ENCODE measurements at places on chromosomes 6 and 20.
A peak's percentile ranks its signal among the peaks of the same experiment; 100 is the strongest.

GRCh38 chr20:46176739-46177378, 58.7 kb downstream of the CD40 start:
- DNase-seq, result no peak

DNA sequence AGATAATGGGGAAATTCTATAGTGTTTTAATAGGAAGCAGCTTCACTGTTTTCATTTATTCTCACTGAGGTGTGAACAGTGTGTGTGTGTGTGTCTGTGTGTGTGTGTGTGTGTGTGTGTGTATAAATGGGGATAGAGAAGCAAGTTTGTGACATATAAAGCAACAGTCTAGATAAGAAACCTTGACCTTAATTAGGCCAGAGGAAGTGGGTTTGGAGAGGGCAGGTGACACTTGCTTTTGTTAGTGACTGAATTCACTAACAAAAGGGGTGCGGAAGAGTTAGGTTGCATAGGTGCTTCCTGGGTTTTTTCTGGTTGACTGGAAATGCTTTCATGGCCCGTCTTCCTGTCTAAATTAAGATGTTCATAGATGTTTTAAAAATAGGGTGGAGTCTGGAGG, 515.7 kb upstream of the FLRT3 start:
- DNase-seq, result no peak

DNA sequence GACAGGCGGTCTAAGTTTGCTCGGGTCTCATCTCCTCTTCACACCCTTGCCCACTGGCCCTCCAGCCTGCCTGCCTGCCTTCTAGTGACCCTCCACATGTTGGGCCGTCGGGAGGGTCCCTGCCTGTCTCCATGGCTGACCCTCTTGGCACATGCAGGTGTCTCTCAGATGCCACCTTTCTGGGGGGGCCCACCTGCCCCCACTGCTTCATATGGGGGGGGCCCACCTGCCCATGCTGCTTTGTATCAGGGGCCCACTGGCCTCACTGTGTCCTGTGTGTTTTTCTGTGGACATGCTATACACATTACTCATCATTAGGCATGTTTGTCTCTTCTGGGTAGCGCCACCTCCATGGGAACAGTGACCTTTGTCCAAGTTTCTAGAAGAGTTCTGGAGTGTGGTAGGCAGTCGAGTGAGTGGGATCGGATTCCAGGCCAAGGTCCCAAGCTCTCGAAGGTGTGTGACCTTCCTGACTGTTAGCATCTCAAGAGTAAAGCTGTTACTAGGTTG, 40.4 kb upstream of the KIF25 start:
- DNase-seq, result no peak

- DNase-seq, result no peak
These were observed 90.7 kb downstream of the PLG start for GRCh38 chr6:160792708-160793107.

- no peak for DNase-seq
These were observed 196.5 kb downstream of the SLC35F1 start for GRCh38 chr6:118103381-118104146.

DNA sequence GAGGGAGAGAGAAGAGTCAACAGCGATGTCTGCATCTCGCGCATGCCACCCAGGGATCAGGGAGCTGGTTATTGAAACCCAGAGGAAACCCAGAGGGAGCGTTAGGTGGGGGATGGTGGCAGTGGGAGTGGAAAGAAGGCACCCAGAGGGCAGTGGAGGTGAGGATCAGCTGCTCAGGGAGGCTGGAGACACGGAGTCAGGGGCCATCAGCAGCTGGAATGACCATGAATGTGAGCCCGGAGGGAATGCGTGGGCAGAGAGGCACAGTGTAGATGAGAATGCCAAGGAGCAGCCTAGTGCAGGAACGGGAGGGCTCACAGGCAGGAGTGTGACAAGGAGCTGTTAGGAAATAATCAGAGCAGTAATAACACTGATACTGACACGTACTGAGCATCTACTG, 36.2 kb downstream of the RSPO4 start:
- no peak for DNase-seq

GRCh38 chr20:58677079-58677604, 15.5 kb upstream of the NPEPL1 start:
- no peak for DNase-seq

- DNase-seq, result no peak
These were observed 31.4 kb upstream of the FUCA2 start for GRCh38 chr6:143542888-143543287.

- DNase-seq, result no peak
These were observed 25.8 kb downstream of the BHLHE23 start for GRCh38 chr20:62980970-62981369.

- DNase-seq, result no peak
These were observed 99.9 kb upstream of the RIN2 start for GRCh38 chr20:19658137-19658536.

DNA sequence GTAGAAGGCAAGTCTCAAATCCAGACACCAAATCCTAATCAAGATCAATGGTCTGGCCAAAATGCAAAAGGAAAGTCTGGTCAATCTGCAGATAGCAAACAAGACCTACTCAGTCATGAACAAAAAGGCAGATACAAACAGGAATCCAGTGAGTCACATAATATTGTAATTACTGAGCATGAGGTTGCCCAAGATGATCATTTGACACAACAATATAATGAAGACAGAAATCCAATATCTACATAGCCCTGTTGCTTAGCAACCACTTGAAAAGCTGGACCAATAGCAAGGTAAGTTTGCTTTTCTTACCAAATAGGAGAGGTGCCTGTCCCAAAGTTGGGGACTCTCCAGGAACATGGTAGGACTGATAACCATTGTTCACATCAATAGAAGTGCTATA, 2.0 kb downstream of the SEMG2 start:
- DNase-seq, result no peak

- no peak for DNase-seq
These were observed 25.3 kb downstream of the MDN1 start for GRCh38 chr6:89794324-89794723.

DNA sequence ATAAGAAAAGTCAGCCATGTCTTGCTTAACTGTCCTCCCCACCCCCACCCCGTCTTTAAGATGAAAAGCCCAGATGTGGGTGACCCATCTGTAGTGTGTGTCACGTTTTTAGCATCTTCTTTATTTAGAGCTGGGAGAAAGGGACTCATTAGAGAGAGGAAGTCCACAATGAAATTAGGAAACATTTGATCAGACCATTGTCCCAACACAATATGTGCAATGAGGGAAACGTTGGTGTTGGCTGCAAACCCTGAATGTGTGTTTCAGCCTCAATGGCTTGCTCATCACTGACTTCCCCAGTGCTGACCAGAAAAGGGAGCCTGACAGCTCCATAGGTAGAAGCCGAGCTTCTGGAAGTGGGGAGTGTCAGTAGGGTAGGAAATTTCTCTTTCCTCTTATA, 475.7 kb downstream of the CD83 start:
- no peak for DNase-seq

- no peak for DNase-seq
These were observed 110.2 kb upstream of the CST7 start for GRCh38 chr20:24838546-24839535.

DNA sequence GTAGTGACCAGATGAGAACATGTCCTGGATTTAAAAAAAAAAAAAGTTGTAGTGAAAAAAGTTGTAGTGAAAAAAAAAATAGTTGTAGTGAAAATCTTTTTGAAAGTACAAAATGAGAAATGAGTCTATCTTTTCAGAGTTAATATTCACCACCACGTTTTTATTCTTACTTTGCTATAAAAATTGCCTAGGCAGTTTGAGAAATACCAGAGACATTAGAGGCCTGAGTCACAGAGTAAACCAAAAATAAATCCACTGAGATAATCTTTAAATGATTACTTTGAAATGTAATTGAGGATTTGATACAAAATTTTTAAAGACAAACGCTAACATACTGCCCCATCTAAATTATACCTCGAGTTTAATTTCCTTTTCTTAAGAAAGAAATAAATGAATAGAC, 101.2 kb upstream of the TIAM2 start:
- DNase-seq, result no peak

DNA sequence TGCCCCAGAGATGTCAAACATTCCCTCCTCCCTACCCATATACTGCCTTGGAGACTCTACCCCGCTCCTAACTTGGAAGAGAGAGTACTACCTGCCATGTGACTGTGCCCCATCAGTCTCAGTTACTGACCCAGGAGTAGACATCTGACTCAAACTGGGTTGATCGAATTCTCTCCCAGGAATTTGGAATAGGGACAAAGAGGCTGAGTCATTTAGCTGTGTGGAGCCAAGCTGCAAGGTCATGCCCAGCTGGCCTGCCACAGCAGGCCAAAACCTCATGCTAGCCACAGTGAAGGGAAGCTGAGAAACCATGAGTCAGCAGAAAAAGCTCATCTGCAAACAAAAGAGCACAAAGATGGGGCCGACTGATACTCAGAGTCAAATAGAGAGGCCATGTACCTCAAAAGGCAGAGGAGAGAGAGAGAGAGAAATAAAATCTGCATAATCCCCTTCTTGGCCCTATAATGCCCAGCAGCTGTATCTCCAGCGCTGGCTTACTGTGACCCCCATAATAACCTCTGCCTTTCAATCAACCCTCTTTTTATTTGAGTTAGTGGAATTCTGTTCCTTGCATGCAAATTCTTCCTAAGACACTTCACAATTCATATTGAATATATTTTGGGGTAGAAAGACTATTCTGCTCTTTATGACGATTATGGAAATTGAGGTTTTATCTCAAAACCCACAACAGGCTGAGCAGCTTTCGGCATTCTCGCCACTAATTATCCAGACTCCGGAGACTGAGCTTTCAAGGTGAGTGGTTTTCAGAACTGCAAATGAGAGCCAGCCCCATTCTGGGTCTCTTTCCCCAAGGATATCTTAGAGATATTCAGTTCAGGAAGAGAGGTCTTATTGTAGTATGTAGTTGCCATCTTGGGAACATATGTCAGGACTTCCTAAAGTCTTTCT, 21.4 kb upstream of the AKIRIN2 start:
- peak; percentile 29 for DNase-seq

- no peak for DNase-seq
These were observed 33.7 kb upstream of the ZBP1 start for GRCh38 chr20:57653910-57654309.

DNA sequence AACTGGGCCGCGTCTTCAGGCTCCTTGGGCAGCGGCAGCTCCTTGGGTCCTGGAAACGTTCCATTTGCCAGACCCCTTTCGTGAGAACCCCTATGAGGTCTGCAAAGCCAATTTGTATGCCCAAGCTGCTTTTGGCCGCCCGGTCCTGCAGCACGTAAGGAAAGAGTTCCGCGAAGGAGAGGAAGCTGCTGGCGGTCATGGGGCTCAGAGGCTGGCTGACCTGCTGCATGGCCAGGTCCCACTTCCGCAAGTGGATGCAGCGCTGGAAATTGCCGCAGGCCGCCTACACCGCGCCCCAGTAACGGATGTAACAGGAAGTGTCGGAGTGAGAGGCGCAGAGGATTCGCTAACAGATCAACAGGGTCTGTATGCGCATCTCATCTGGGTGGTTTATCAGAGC, 18.8 kb downstream of the RFPL4B start:
- no peak for DNase-seq

- DNase-seq, result no peak
These were observed 553.9 kb upstream of the POU3F2 start for GRCh38 chr6:98280492-98280891.

- DNase-seq, result no peak
These were observed 142.1 kb downstream of the TAF4 start for GRCh38 chr20:61923371-61924166.

DNA sequence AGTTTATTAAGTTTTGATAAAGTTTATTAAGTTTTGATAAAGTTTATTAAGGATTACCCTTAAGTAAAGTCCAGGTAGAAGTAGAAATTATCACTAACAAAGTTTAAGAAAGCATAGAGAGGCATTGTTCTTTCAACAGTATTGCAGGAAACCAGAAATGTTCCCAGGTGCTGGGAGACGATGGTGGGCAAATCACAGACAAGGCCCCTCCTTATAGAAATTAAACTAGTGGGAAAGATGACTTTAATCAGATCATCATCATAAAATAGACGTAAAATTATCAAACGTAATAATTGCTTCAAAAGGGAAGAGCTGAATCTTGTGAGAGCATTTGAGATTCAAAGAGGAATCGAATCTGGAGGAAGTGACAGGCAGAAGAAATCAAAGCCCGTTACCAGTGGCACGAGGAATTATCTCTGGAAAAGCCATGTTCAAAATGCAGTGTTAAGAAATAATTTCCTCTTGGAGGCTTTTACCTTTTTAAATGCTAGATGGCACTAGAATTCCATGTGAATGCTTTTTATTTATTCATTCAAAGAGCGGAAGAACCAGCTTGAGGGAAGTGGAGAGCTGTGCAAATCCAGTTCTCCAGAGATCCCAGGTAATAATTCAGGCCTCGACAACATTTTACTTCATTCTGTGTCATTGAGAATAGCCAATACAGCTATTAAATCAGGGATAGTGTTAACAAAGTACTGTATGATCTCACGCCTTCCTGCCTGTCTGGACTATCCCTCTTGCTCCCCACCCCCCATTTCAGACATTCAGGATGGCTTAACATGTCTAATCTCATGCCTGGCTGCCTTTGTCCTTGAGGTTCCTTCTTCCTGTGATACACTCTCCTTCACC, 1.0 kb upstream of the APMAP start:
- no peak for DNase-seq

DNA sequence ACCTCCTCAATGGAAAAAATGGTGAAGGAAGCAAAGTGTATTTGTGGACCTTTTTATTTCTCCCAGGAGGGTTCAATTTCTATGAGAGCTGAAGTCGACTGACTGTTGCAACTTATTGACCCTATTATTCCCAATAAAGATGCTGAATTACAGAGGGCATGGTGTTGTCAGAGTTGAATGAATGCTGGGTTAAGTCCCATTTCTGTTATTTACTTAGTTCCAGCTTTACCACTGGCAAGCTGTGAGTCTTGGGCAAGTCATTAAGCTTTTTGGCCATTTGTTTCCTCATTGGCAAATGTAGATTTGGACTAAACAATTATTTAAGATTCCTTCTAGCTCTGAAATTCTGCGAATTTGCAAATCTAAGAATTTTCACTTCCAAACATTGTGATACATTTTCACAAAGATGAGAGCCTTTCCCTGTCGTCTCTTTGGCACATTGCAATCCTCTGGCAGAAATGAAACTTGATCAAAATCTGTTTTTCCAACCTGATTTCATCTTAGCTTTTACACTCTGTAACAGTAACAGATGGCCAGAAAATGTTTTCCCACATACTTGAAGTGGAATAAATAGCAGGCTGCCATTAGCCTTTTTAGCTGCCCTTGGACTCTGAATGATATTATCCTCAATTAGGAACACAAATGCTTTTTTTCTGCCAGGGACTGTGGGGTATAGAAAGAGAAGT, 21.3 kb downstream of the BLTP3A start:
- no peak for DNase-seq

- DNase-seq, result no peak
These were observed 71.9 kb upstream of the MLN start for GRCh38 chr6:33875696-33876095.

DNA sequence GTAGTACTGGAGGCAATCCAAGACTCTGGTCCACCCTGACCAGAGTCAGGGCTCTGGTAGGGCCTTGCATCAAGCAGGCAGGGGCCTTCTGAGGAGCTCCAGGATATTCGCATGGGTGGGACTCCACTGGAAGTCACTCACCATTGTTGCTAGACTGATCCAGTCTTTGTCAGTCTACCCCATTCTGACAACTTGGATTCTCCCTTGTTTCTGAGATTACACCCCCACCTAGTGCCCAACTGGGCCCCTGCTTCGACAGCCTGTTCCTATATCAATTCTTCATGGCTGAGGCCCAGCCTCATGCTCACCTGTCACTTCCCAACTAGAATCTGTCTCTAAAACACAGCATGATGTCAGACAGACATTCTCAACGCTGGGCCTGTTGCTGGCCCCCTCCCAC, 5.2 kb downstream of the SLC35D3 start:
- DNase-seq, result no peak

GRCh38 chr6:157079771-157080170, 243.5 kb downstream of the TMEM242 start:
- no peak for DNase-seq
